ENCODE measurements at places on chromosomes 12 and 14.

DNA sequence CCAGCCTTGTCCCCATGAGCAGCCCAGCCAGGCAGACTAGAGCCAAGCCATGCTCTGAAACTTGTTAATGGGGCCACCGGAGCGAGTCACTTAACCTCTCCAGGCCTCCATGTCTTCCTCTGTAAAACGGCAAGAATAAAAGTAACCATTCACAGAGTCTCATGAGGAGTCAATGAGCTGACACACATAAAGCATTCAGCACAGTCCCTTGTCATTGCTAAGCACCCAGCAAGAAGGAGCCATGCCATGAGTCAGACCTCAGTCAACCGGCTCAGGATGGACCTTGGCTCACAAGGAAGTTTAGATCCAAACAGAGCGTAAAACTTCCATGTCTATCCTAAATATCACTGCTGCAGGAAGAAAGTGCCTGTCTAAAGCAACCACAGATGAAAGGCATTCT lies 10.6 kb downstream of the FICD start:
- DNase-seq: no peak

- no peak for DNase-seq
Observed at GRCh38 chr12:5965950-5966383, 20.9 kb upstream of the ANO2 start.

- no peak for DNase-seq
Observed at GRCh38 chr12:113463746-113464451, 7.8 kb downstream of the LHX5 start.

DNA sequence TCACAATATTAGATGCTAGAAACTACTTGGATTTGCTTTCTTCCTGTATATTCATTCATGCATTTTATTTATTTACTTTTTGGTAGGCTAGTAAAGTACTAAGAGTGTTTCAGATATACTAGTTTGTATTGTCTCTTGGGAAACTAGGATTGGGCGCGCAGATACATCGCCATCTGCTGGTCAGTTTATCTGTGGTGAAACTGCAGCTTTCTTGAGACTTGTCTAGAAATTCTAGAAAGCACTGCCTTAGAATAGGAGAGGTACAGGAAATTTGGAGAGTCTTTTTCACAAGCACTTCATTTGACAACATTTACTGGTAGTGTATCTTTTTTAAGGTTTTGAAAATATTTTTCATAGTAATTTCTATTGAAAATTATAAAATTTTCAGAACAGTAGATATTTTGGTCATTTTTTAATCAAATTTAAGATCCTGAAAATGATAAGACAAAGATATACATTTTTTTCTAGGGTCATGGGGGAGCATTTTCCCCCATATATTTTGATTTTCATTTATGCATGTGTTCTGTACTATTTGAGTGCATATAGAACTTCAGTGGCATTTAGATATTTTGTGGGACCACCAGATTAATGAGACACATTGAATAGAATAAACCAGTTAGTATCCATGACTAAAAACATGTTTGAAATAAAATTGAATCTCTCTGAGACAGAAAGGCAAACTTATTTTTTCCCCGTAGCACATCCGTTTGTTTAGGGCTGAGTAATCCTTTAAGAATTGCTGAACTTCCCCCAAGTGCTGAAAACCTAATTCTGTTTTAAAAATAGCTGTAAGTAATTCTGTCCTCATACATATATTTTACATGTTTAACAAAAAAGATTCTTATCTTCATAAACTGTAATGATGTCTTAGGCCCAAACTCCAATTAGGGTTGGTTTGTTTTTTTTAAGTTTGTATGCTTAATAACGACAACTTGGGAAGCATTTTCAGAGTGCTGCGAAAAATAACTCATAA lies 44.5 kb downstream of the SLC38A6 start:
- DNase-seq: peak; percentile 48

GRCh38 chr14:50225974-50226297 lies 5.4 kb downstream of the SOS2 start:
- no peak for DNase-seq

DNA sequence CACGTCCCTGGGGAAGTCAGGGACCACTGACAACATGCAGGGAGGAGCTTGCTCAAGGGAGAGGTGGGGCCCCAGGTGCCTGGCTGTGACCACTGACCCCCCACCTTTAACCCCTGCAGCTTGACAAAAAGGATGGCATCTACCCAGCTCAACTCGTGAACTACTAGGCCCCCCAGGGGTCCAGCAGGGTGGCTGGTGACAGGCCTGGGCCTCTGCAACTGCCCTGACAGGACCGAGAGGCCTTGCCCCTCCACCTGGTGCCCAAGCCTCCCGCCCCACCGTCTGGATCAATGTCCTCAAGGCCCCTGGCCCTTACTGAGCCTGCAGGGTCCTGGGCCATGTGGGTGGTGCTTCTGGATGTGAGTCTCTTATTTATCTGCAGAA lies 26.3 kb downstream of the HIP1R start:
- no peak for DNase-seq

DNA sequence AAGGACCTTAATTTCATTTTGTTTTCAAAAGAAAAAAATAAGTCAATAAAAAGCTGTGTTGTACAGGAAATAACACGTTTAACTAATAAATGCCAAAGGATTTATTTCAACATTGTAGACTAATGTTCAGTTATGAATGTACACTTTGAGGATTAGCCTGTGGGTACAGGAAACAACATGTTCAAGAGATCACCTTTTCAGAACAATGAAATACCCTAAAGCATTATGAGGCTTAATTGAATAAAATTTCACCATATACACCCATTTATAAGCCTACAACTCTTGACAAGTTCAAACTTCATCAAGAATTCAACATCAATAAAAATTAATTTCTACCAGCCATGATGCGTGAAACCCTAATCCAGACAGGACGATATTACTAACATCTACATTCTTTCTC lies 56.6 kb upstream of the SLC6A15 start:
- no peak for DNase-seq

DNA sequence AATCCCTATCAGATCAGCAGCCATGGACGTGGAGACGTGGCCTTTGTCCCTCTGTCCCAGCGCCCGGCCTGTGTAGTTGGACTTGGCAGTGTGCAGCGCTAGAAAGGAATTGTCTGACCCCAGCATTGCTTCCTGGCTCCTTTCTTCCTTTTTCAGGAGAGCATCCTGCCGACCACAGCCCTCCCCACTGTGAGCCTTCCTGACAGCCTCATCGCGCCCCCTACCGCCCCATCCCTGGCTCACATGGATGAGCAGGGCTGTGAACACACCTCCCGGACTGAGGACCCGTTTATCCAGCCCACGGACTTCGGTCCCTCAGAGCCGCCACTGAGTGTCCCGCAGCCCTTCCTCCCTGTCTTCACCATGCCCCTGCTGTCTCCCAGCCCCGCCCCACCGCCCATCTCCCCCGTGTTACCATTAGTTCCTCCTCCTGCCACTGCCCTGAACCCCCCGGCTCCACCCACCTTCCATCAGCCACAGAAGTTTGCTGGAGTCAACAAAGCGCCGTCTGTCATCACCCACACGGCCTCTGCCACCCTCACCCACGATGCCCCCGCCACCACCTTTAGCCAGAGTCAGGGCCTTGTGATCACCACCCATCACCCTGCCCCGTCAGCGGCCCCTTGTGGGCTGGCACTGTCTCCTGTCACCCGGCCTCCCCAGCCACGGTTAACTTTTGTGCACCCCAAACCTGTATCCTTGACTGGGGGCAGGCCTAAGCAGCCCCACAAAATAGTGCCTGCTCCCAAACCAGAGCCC lies 40.6 kb downstream of the IL31 start:
- DNase-seq: no peak

- peak; percentile 64 for DNase-seq
Observed at GRCh38 chr14:50040401-50040775, 76.0 kb downstream of the VCPKMT start.

- DNase-seq: no peak
Observed at GRCh38 chr12:6058481-6059161, 65.8 kb downstream of the VWF start.

DNA sequence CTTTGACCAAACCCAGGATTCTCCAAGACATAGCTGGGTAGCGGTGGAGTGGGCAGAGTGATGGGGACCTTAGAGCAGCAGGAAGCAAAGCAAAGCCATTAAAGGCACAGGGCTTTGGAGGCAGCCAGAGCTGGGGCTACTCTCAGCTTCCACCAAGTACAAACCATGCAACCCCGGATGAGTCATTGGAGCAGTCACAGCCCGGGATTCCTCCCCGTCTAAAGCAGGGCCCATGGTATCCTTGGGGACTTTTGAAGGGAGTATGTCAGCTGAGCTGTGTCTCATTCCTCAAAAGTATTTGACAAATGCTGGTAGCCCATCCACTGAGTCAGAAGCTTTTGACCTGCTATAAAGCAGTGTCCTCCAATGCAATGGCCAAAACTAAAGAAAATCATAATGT lies 9.7 kb upstream of the IFI27 start:
- DNase-seq: no peak

GRCh38 chr12:118840399-118840798 lies 140.9 kb upstream of the SRRM4 start:
- no peak for DNase-seq

DNA sequence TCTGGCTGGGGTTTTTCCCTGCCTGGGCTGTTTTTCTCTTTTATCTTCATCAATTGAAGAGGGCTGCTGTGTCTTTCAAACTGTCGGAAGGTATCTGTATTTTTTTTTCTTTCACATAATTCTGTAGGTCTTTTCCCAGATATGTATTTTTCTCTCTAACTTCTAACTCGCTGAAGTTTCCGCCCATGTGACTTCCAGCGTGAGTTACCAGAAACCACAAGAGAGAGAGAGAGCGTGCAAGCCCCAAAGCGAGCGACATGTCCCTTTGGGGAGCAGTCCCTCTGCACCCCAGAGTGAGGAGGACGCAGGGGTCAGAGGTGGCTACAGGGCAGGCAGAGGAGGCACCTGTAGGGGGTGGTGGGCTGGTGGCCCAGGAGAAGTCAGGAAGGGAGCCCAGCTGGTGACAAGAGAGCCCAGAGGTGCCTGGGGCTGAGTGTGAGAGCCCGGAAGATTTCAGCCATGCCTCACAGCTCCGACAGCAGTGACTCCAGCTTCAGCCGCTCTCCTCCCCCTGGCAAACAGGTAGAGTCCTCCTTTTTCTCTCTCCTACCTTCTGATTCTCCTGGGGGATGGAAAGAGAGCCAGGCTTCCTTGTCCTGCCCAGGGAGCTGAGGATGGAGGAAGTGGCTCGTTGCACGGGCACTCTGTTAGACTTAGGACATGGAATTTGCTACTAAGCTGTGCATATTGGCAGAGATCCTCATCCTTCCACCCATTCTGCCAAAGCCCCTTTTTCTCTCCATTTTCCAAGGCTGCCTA lies at the start of gene BATF:
TSS of gene BATF (plus strand) at position 246 of the 759 bp plus-strand sequence. CDS start at position 460, 214 bp downstream.
- peak; percentile 72 for DNase-seq

DNA sequence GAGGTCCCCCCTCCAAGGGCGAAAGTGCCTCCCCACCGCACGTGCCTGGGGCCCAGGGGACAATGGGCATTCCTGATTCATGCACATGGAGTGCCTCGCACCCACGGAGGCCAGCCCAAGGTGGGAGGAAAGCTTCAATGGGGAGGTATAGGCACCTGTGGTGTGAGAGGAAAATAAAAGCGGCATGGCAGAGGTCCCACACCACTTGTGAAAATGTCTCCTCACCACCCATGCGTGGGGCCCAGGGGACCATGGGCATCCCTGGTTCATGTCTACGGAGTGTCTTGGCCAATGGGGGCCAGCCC lies 384.7 kb downstream of the ALG10 start:
- DNase-seq: no peak

GRCh38 chr12:112798048-112798760 lies 6.7 kb downstream of the RPH3A start:
- no peak for DNase-seq

DNA sequence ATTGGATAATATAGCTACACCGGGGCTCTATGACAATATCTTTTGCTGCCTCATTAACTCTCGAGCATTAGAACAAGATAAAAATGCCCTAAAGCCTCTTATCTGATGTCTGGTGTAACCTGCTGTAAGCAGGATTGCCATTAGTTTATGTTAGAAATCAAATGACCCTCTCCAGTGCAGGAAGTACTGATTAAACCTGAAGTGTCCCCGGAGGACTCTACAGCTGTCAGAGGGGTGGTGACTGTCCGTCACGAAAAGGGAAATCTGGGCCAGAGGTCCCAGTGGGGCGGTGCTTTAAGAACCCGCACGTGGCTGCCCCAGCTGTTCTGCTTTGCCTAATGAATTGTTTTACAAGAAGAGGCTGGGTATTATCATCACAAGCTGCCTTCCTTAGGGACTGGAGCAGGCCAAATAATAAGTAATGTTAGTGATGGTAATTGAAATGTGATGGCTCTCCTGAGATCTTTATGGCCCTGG lies 55.7 kb downstream of the LIN52 start:
- DNase-seq: no peak

- no peak for DNase-seq
Observed at GRCh38 chr12:91189516-91189915, 6.9 kb upstream of the DCN start.

DNA sequence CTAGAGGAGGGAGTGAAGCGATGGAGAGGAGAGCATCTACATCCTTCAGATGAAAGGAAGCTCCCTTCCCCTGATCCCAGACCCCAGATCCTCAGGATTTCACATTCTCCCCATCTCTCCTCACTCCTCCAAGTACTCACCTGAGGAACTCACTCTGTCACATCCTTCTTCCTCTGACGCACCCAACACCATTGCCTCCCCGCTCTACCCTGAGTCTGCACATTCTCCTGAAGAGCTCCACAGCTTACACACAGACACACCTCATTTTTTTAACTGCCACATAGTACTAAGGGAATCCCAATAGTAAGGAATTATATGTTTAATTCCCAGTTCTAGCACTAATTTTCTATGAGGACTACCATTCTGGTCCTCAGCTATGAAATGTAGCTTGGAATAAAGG lies 16.3 kb upstream of the METTL17 start:
- DNase-seq: no peak
